ENCODE measurements at places on chromosomes 6 and 20.

DNA sequence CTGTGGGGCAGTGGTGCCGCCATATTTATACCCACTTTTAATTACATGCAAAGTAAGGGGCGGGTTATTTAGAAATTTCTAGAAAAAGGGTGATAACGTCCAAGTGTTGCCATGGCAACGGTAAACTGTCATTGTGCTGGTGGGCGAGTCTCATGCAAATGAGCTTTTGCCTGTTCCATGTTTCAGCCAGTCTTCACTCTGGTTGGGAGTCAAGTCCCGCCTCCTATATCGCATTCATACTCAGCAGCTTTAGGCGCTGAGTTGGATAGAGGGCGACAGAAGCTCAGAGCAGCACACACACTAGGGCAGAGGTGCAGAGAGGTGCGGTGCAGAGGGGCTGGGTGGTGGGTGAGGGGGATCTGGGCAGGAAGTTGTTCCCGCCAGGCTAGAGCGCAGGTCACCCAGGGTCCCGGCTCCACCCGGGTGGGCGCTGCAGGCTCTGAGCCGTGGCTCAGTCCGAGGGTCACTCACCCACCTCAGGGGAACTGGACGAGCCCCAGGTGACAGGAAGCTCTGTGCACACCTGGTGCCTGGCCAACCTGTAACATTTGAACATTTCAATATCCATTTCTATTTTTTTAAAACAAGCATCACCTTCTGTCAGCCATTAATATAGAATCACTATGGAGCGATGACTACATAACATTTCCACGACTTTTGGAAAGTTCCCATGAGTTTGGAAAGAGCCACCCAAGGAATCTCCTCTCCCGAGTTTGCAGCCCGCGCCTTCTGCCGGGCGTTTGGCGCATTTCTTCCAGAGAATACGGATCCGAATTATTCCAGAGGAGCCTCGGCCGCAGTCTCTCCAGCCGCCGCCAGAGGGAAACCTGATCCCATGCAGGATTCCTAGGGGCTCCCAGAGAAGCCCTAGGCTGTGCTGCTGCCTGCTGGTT, 89.1 kb upstream of the PHACTR3 start:
- no peak for DNase-seq

GRCh38 chr6:13709689-13710551, 1.7 kb downstream of the RANBP9 start:
- DNase-seq: no peak

DNA sequence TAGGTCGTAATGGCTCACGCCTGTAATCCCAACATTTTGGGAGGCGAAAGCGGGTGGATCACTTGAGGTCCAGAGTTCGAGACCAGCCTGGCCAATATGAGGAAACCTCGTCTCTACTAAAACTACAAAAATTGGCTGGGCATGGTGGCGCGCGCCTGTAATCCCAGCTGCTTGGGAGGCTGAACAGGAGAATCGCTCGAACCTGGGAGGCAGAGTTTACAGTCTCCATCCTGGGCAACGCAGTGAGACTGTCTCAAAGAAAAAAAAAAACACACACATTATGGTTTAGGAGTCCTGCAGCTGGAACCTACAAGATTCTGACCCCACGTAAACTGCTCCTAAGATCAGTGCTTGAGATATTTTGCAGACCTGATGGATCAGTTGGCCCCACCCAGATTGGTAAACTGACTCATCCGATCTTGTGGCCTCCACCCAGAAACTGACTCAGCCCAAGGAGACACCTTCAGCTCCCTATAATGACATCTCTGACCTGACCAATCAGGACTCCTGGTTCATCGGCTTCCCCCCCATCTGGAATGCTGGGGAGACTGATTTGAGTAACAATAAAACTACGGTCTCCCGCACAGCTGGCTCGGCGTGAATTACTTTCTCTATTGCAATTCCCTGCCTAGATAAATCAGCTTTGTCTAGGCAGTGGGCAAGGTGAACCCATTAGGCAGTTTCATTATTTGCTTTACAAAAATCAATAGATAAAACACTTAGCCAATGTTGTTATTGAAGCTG, 96.2 kb upstream of the BTN3A2 start:
- no peak for DNase-seq

- no peak for DNase-seq
Observed at GRCh38 chr6:50602292-50602691, 111.0 kb upstream of the TFAP2D start.

- DNase-seq: no peak
Observed at GRCh38 chr6:112018619-112019416, 35.1 kb upstream of the CCN6 start.

- DNase-seq: no peak
Observed at GRCh38 chr20:47263080-47263464, 93.4 kb downstream of the ZMYND8 start.

DNA sequence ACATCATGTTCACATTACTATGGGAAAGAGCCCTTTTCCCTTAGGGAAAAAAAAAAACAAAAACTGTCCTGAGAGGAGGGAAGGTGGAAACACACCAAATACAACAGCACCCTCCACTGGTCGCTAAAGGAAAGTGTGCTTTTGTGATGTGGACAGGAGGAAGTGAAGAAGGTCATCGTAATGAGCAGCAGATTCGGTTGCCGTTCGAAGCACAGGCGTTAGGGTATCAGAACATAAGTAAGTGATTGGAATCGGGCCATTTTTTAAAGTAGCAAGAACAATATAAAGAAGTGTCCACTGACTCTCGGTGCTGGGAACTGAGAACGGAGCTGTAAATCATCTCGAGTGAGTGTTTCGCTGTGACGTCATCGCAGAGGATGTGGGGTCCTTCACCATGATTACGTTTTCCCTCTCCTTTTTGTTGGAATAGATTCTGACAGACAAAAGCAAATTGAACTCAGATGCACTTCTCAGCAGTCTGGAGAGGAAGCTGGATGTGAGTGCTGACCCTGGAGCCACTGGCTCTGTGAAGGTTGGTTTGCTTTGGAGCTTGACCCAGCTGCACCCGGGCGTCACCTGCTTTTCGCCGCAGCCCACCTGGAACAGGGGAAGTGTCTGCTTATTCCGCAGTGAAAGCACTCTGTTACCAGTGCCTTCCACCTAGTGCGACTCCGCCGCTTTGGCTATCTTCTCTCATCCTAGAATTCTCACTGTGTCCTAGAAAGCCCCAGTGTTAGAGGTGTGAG, 203.6 kb upstream of the GMDS start:
- DNase-seq: no peak

- DNase-seq: no peak
Observed at GRCh38 chr6:97059473-97059872, 134.9 kb downstream of the KLHL32 start.

DNA sequence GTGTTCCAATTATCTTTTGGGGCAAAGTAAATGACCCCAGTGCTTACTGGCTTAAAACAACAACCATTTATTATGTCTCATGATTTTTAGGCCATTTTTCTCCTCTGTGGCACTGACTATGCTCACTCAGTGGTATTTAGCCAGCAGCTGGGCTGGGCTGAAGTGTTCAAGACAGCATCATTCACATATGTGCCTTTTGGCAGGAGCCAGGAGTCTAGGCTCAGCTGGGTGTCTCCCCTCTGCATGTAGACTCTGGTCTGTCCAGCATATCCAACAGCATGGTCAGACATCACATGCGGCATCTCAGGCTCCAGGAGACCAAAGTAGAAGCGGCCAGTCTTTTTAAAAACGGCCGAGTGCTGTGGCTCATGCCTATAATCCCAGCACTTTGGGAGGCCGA, 120.3 kb upstream of the TOP1 start:
- DNase-seq: no peak

DNA sequence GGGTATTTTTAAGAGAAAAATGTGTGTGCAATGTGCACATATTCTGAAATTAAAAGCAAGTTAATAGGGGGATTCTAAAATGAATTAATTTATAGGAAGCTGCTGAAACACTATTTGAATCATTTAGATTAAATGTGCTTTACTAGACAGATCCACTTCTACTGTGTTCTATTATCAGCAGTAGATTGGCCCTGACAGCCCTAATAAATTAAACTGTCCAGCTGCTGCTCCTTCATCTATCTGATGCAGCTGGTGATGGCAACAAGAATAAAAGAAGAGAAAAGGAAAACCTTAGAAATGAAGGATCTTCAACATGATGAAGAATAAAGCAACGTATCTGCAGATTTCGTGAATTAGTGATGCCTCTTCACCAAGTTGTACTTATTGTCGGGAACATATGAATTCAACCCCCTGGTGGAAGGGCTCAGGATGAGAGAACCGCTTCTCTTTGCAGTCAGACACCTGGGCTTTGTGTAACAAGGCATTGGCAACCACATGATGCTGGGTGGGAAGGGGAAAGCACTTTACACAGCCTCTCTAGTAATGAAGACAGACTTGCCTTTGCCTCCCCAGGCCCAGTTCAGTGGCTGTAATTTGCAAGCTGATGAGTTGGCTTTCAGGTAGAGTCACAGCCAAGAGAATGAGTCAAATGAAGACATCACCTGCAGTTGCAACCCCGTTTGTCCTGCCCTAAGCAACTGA, 94.4 kb downstream of the LAMP5 start:
- DNase-seq: no peak

GRCh38 chr6:149246691-149247384, 70.7 kb upstream of the TAB2 start:
- DNase-seq: no peak

- no peak for DNase-seq
Observed at GRCh38 chr6:117504478-117505144, 22.1 kb downstream of the DCBLD1 start.

GRCh38 chr20:47304287-47304686, 52.2 kb downstream of the ZMYND8 start:
- no peak for DNase-seq

- no peak for DNase-seq
Observed at GRCh38 chr6:104858642-104859041, 1.1 kb downstream of the HACE1 start.

- no peak for DNase-seq
Observed at GRCh38 chr20:7858734-7859250, 81.5 kb downstream of the HAO1 start.

- DNase-seq: no peak
Observed at GRCh38 chr6:45532721-45533210, 155.0 kb upstream of the SUPT3H start.

GRCh38 chr6:14095437-14095836, 22.1 kb upstream of the CD83 start:
- DNase-seq: no peak

Data from T-helper 17 cell (primary cell).